Activated CD4-positive, alpha-beta T cell treated with anti-CD3 and anti-CD28 coated beads for 4 hours (primary cell): ENCODE measurements at places on chromosomes 2 and 18.

- DNase-seq = no peak
These were observed 587.3 kb downstream of the ARHGAP15 start for GRCh38 chr2:143716522-143716921.

GRCh38 chr2:100184055-100184737 lies 41.8 kb upstream of the AFF3 start:
- DNase-seq = no peak

DNA sequence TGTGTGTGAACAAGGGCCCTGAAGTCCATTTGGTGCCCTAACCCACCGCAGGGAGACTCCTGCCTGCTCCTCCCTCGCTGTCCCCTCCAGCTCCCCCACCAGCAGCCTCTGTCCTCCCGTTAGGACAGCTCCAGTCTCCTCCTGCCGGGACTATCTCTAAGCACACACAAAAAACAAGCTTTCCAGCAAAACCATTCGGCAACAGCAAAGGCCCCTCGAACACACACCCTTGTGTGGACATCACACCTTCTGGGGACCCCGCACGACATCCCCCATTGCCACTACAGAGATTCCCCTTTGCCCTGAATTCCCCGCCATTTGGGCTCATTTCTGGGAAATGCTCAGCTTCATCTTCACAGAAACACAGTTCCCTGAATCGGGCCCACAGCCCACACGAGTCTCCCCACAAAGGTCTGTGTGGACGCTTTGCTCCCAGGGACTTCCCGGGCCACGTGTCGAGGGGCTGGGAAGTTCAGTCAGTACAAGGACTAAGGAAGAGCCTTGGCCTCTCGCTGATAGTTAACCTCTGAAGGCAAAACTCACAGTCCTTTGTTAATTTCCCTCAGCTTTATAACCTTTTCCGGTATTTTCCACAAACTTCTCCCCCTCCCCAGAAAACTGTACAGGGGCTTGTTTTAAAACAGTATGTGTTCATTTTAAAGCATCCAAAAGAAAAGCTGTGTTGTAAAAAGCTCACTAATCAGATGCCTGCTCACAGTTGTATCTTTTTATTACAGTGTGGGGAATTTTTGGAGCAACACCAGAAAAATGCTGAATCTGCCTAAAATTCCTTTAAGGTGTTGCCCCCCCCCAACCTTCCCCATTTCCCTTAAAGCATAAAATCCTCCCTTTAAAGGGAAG lies 25.9 kb downstream of the SMAD7 start:
- DNase-seq = peak; percentile 19

- DNase-seq = no peak
These were observed 133.8 kb upstream of the LMAN1 start for GRCh38 chr18:59492756-59493421.

DNA sequence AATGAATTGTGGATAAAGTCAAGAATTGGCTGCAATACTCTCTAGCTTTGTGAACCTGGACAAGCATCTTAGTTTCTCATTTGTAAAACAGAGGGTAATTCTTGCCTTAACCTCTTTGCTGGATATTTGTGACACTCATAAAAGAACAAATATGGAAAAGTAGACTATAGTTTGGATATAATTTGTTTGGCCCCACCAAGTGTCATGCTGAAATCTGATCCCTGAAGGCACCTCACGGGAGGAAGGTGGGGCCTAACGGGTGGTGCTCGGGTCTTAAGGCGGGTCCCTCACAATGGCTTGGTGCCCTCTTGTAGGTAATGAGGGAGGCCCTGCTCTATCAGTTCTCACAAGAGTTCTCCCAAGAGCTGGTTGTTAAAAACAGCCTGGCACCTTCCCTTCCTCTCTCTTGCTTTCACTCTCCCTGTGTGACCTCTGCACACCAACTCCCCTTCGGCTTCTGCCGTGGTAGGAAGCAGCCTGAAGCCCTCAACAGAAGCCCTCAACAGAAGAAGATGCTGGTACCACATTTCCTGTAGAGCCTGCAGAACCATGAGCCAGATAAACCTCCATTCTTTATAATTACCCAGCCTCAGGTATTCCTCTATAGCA lies 37.4 kb downstream of the ARL4C start:
- DNase-seq = no peak

DNA sequence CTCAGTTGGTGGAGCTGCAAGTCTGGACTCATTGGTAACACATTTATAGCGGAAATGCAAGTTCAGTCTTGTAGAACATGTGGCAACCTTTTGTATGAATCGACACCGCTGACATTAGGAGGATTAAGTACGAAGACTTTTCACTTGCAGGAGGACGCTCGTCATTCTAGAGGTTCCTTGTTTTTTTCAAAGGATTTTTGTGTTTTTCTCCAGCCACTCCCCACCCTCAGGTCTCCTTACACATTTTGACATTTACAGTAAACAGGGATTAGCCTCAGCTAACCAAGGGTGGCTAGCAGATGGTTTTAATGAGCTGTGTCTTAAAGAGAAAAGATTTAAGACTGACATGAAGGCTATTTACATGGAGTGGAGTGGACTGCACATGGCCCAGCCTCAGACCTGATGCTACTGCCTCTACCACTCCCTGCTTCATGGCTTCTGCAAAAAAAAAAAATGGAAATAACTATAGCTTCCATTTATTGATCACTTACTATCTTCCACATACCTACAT lies 173.8 kb downstream of the TRIB2 start:
- DNase-seq = no peak

DNA sequence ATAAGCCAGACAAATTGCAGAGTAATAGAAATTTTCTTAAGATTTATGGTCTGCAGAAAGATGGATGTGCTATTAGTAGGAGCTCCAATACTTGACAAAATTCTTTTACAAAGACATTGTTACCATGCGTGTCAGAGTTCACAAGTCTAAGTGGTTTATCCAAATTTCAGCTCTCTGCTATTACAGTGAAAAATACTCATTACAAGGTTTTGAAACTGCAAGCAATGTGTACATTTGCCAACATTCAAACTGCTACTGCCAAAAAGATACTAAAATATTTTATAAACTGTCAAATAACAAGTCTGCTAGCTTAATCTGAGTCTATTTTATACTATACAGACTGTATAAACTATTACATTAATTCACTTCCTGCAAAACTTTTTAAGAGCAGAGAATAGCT lies 1341.5 kb upstream of the ACVR2A start:
- DNase-seq = no peak

- DNase-seq = no peak
These were observed 461.6 kb downstream of the BCL11A start for GRCh38 chr2:60091894-60092293.

- no peak for DNase-seq
These were observed 62.0 kb upstream of the FZD7 start for GRCh38 chr2:201971531-201972228.

- DNase-seq = no peak
These were observed 109.1 kb downstream of the MYCN start for GRCh38 chr2:16049406-16049805.

- DNase-seq = no peak
These were observed 33.4 kb downstream of the ITGA6 start for GRCh38 chr2:172460780-172461201.

DNA sequence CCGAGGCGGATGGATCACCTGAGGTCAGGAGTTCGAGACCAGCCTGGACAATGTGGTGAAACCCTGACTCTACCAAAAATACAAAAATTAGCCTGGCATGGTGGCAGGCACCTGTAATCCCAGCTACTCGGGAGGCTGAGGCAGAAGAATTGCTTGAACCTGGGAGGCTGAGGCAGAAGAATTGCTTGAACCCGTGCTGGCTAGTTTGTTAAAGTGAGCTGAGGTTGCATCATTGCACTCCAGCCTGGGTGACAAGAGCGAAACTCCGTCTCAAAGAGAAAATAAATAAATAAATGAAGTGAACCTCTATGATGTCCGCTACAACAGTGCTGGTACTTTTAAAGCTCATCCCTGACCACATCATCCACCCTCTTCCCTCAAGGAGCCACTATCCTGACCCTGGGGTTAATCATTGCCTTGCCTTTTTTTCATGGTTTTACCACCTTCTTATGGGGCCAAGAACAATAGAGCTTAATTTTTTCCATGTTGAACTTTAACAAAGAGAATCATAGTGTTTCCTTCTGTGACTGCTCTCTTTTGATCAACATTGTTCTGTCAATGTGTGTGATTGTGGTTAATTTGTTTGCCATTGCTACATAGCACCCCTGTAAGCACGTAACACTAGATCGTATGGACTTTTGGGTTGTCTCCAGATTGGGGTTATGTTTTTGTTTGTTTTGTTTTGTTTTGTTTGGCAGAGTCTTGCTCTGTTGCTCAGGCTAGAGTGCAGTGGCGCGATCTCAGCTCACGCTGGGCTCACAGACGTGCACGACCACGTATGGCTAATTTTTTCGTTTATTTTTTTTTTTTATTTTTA lies 17.1 kb upstream of the ATRAID start:
- no peak for DNase-seq

GRCh38 chr2:108370080-108370479 lies 7.7 kb upstream of the SULT1C4 start:
- DNase-seq = no peak

GRCh38 chr2:224723586-224724217 lies 7.5 kb upstream of the CCDC195 start:
- no peak for DNase-seq

- no peak for DNase-seq
These were observed 2.5 kb upstream of the DHRS9 start for GRCh38 chr2:169066897-169067296.

GRCh38 chr2:29343830-29344229 lies 228.6 kb downstream of the CLIP4 start:
- no peak for DNase-seq

DNA sequence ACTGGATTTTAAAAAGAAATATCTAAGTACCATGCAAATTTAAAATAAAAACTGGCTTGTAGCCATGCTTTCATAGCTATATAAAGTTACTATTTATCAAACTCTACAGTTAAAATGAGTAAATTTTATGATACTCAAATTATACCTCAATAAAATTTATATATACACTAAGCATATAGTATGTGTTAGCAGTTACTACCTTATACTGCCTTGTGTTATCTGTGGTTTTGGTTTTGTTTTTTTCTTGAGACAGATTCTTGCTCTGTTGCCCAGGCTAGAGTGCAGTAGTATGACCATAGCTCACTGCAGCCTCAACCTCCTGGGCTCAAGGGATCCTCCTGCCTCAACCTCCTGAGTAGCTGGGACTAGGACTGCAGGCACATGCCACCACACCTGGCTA lies 342.1 kb downstream of the KIAA1328 start:
- no peak for DNase-seq

DNA sequence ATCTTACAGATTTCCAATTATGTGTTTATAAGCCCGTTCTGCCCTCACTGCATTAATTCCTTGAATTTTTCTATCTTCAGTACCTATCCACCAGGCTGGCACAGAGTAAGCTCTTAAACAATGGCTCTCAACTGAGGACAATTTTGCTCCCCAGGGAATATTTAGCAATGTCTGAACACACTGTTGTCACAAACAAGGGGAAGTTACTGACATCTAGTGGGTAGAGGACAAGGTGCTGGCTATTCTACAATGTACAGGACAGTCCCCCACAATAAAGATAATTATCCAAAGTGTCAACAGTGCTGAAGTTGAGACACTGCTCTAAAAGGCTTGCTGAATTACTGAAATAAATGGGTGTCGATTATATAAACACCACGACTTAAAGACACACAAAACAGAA lies 5.0 kb downstream of the NDUFS1 start:
- DNase-seq = no peak

DNA sequence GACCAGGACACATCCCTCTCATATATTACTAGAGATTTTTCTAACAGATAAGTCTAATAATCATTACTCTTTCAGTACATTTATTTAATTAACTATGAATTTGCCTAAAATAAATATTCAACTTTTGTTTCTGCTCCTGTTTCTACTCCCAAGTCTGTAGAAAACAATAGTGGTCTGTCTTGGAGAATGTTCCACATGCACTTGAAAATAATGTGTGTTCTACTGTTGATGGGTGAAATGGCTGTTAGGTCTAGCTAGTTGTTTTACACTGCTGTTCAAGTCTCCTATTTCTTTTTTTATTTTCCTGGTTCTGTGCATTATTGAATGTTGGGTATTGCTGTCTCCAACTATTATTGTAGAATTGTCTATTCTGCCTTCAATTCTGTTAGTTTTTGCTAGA lies 47.2 kb downstream of the SPOPL start:
- DNase-seq = no peak

DNA sequence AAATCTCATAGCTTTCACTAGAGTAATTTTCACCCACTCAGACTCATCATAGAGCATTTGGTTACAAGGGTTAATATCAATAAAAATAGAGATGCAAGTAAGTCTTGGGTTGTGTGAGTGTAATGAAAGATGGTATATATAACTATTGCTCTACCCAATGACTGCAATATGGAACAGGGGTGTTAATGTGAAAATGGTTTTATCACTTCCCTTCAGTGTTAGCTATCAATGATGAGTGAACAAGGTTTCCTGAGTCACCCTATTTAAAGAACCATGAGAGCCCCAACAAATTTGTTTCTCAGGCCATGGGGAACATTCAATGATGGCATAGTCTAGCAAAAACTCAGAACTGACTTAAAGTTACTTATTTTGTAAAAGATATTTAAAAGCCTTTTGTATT lies 1133.6 kb upstream of the ZEB2 start:
- no peak for DNase-seq

GRCh38 chr2:174781996-174782395 lies 17.7 kb upstream of the CHRNA1 start:
- no peak for DNase-seq

DNA sequence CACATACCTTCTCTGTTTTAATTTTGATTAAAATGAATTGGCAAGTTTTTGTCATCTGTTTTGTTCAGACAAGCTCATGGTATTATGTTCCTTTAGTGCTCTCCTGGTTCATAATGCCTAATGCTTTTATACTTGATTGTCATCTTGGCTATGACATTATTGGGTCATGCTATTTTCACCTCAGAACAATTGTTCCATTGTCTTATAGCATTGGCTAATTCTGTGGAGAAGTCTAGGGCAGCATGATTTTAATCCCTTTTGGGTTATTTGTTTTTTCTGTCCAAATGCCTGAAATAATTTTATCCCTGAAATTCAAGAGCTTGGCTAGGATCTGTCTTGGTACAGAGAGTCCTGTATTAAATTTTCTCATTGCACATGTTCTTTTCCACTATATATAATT lies 83.8 kb upstream of the CCDC85A start:
- DNase-seq = no peak

DNA sequence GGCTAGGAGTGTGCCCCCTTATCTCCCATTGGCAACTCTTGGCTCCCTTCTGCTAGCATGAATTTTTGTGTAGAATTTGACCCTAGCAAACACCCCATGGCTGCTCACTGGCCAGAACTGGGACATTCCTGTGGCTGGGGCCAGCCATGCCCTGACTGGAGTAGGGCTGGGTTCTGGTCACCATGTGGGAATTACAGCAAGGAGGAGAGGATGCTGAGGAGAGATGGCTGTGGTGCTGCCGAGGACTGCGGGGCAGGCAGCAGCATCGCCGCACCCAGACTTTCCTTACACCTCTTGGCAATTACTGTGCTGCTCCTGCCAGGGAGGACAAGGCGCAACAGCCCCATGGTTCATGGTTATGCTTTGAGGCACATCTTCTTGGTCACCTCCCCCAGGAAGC lies 12.7 kb downstream of the KCNF1 start:
- DNase-seq = no peak

- DNase-seq = no peak
These were observed 88.8 kb downstream of the CD8B2 start for GRCh38 chr2:106575955-106576354.
